ENCODE measurements at places on chromosomes 12 and 14. TPM values are rescaled to one million over a fixed set of nuclear protein-coding genes. Genes with fewer than 3 reads are reported as not detected.

Gene RFLNA
- total RNA-seq, result 3.7 TPM

Gene FSCB
- total RNA-seq, result not detected

- no peak for DNase-seq
Measured at GRCh38 chr12:5013266-5013730, 30.4 kb upstream of the KCNA5 start.

GRCh38 chr14:51323492-51323891 is 83.4 kb downstream of the TMX1 start:
- no peak for DNase-seq

- peak; percentile 49 for DNase-seq
Measured at GRCh38 chr12:93766796-93767523, 89.8 kb downstream of the CRADD start.

DNA sequence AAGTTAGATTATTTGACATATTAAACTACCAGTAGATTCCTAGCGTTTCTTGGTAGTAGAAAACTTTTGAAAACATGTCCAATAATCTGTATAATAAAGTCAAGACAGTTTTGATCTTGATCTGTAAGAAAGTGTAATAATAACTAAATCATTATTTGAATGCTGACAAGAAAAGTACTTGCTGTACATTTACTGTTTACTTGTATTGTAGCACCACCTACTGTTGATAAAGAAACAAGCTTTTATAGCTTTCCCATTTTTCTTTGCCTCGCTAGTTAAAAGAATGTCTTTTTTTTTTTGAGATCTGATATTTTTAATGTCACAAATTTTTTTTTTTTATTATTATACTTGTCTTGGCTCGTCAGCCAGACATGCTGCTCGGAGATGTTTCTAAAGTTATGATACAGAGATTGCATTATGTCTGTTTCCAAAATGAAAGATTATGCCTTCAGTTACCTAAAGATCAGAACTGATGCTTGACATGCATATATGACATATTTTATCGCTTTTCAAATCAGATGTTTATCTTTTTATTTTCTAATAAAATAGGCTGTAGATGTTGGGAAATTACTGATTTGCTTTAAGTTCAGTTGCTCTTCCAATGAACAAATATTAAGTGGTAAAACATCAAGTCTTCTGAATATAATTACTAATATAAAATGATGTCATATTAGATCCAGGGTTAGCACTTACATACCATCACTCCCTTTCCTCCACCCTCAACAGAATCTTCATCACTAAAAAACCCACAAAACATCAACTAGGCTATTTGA is 140.5 kb downstream of the AKAP6 start:
- no peak for DNase-seq

GRCh38 chr12:120649442-120650232 is 9.2 kb downstream of the CABP1 start:
- peak; percentile 67 for DNase-seq

DNA sequence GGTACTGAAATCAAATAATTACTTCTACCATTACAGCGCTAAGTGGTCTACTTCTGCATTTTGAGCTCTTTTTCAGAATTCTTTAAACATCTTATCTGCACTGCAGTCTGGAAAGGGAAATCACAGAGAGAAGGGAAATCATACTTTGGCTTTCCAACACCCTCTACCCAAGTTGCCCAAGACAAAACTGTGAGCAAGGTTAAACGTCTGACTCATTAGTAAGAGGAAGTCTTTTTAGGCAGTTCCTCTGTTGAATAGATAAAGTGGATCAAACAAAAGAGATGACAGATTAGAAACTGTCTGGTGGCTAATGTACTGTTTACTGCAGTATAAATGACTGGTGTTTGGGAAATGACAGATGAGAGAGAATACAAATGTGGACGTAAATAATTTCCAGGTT is 858.1 kb downstream of the NRXN3 start:
- no peak for DNase-seq

GRCh38 chr12:116325336-116325664 is 47.8 kb upstream of the MED13L start:
- no peak for DNase-seq

DNA sequence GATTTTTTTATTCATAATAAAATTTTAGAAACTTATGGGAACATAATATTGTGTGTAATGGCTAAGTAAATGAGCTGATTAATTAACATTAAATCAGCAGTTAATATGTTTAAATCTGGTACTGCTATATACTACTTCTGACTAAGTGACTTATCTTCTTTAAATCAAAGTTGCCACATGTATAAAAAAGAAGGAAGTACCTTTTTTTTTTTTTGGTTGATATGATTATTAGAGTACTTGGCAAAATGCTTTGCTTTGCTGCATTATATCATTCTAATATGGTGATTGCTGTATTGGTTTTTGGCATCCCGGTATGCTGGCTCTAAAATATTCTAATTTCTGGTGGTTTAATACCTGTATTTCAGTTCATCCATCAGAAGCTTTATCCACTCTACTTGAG is 319.1 kb upstream of the RGS6 start:
- no peak for DNase-seq

GRCh38 chr12:26127404-26127803 is 2.6 kb upstream of the BHLHE41 start:
- no peak for DNase-seq

DNA sequence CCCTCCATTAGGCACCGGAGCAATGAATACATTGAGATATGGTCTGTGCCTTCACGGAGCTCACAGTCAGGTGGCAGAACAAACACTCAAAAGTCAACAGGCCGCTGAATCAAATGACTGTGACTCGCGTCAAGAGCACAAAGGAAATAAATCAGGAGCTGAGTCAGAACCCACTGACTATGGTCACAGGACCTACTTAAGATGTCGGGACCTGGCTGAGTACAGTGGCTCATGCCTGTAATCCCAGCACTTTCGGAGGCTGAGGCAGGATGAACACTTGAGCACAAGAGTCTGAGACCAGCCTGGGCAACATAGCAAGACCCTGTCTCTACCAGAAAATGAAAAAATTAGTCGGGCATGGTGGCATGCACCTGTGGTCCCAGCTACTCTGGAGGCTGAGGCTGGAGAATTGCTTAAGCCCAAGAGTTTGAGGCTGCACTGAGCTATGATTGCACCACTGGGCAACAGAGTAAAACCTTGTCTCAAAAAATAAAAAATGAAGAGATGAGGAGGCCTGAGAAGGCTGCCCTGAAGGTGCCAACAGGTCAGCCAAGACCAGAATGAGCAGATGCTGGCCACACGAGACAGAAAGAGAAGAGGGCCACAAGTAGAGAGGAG is 19.9 kb downstream of the TMEM233 start:
- DNase-seq, result no peak

All from H7 (cell line).